ENCODE measurements at places on chromosomes 16 and 17.

GRCh38 chr16:4958510-4959438 is 644 bp downstream of the SEC14L5 start:
- DNase-seq = no peak

DNA sequence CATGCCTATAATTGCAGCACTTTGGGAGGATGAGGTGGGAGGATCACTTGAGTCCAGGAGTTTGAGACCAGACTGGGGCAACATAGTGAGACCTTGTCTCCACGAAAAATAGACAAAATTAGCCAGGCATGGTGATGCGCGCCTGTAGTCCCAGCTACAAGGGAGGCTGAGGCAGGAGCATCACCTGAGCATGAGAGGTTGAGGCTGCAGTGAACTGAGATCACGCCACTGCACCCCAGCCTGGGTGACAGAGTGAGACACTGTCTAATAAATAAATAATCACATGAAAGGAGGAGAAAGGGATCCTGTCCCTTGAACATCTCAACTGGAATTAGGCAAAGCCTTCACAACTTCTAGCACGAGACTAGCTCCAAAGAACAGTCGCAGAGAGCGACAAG is 53.2 kb downstream of the TEKT5 start:
- no peak for DNase-seq

DNA sequence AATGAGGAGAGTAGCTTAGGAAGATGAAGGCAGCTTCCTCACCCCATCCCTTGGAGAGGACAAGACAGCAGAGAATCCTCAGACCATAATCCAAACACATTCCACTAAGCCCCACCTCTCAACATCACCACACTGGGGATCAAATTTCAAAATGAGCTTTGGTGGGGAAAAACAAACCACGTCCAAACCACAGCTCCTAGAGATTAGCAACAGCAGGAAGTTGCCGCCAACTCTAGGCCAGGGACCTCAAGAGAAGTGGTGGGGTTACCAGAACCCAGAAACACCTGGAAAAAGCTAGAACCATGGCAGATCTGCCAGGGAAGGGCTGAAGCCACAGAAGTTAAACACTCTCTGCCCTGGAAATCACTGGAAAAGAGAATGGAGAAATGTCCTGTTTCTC is 571.6 kb downstream of the HS3ST4 start:
- no peak for DNase-seq

- no peak for DNase-seq
Observed at GRCh38 chr16:14150796-14151195, 79.7 kb downstream of the MRTFB start.

Data from ureter (tissue), 1 donor.